ENCODE measurements at places on chromosomes 16 and 17.

GRCh38 chr17:33233811-33234177, 59.3 kb downstream of the ASIC2 start:
- no peak for DNase-seq

DNA sequence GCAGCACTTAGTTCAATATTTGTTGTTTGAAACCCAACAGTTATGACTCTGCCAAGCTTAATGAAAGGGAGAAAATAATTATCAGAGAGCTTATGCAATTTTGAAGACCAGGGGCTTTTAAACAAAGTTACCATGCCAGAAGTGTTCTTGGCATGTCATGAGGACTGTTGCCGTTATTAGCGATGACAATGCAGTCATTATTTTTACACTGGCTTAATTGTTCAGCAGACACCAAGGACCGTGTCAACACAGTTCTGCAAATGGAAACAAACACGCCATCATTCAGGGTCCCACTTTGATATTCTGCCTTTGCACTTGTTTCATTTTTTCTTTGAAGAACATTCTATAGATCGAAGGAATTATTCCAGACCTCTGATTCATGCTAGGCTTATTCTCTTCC, 518.5 kb downstream of the CDH13 start:
- DNase-seq: no peak

DNA sequence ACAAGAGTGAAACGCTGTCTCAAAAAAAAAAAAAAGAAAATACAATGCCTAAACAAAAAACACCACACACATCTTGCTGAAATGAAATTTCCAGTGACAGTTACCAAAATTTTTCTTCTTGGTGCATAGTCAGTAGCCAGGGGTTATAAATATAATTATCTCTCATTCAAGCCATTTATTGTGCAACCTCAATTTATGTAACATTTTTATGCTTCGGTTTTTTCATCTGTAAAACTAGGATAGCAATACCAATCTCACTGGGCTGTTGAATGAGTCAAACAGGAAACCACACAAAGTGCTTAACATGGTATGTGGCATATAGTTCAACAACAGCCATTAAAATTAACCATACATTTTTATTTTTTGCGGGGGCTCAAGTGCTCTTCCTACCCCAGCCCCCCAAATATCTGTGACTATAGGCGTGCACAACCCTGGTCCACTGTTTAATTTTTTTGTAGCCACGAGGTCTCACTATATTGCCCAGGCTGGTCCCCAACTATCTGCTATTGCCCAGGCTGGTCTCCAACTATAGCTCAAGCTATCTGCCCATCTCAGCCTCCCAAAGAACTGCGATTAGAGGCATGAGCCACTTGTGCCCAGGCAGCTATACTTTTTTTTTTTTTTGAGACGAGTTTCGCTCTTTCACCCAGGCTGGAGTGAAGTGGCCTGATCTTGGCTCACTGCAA, 2.6 kb downstream of the COG4 start:
- no peak for DNase-seq

DNA sequence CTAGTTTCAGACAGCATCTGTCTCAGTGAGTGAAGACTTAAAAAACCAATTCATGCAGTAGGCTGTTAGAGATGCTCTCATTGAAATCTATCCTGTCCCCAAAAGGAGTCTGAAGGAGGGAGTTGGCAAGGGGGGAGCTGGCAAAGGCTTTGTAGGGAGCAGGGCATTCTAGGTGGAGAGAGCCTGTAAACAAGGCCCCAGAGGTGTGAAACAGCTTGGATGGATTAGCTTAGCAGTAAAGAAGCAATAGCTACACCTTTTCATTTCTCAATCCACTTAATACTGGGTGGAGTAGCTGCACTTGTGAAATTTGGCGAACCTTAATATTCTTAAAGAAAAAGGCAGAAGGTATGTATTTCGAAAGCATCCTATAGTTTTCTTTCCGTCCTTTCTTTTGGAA, 61.8 kb downstream of the KSR1 start:
- no peak for DNase-seq

DNA sequence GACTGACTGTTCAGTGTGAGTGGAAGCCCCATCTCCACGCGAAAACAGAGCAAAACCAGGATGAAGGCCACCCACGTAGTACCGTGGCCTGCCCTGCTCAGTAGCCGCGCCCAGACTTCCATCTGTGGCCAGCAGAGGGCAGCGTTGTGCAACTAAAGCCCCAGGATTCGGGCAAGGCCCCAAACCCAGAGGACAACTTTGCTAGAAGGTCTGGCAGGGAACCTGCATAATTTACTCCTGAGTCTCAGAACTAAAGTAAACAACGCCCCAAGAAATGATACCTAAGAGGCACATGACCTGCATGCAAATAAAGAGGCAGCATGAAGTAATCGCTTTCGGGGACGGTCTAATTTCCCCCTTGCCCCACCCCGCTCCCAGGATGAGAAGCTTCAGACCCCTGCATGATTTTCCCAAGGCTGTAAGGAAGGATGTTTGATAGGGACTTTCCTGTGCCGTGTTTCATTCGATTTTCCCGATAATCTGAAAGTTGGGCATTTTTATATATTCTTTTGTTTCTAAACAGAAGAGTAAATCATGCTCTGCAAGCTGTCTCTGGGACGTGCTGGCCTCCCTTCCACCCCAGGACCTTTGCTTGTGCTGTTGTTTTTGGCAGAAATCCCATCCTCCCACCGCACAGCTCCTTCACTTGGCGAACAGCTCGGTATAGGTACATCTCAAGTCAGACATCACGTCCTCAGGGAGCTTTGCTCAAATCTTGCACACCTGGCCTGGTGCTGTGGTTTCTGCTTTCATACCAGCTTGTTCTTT, 18.6 kb downstream of the HSBP1 start:
- peak; percentile 33 for DNase-seq

DNA sequence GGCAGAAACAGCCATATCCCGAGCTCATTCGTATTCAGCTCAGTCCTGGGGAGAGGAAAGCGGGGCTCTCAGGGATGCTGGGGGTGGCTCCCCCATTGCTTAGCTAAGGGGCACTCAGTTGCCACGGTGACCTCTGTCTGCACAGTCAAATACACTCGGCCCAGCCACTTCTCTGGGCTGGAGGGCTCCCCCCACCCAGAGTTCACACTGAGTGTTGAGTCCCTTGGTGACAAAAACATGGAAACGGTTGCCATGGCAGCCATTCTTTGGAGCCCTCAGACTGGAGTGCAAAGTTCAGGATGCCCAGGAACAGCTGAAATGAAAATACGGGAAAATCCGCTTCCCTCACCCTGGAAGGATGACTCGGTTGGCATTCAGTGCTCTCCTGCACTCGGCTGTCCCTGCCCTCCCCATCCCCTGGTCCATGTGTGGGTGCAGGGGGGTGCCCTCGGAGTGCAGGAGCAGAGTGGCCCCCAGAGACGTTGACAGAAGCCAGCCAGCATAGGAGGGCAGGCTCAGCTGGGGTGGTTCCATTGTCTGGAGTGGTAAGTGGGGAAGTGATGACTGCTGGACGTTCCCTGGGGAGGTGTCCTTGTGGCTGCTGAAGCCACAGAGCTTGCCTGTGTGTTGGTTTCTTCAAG, 216.5 kb downstream of the NTN1 start:
- no peak for DNase-seq

DNA sequence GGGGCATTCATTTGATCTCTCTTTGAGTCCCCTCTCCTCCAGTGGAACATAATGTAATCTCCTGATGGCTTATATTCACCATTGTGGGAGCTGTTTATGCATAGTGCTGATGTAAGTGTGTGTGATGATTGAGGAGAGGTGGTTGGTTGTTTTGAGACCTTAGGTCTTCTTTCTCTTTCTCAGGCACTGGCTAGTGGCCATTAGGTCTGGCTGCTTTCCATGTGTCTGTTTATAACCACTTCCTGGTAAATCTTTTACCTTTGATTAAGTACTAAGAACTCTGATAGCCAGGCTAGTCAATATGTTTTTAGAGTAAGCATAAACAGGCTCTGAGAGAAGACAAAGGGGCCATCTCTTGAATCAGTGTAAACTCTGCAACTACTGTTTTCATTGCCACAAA, 27.9 kb downstream of the VAT1L start:
- no peak for DNase-seq

GRCh38 chr16:8649829-8650554, 24.4 kb upstream of the ABAT start:
- DNase-seq: no peak

GRCh38 chr16:56964243-56965148, 2.7 kb downstream of the CETP start:
- DNase-seq: peak; percentile 66

DNA sequence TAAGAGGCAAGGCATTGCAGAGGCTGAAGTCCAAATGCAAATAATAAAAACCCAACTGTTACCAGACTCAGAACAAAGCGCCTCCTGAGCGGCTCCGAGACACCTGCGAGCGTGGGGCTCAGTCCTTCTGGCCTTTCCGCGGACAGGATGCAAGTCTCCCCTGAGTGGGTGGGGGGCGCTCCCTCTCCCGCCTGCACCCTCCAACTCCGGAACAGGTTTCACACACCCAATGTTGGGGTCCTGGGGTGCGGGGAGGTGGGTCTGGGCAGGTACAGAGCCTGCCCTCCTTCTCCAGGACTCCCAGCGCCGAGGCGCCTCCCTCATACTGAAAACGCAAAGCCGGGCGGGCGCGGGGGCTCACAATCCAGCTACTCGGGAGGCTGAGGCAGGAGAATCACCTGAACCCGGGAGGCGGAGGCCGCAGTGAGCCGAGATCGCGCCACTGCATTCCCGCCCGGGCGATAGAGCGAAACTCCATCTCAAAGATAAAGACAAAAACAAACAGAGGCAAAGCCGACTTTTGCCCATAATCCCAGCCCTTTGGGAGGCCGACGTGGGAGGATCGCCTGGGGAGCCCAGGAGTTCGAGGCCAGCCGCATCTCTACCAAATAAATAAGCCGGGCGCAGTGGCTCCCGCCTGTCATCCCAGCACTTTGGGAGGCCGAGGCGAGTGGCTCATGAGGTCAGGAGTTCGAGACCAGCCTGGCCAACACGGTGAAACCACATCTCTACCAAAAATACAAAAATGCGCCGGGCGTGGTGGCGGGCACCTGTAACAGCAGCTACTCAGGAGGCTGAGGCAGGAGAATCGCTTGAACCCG, 893 bp downstream of the GINS2 start:
- DNase-seq: no peak

DNA sequence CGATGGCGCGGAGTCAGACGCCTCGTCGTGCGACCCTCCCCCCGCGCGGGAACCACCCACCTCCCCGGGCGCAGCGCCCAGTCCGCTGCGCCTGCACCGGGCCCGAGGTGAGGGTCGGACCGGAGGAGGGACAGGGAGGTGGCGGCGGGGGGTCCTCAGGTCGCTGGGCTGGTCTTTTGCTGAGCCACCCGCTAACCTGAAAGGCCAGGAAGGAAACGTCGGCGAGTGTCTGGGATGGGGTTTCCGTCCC, 4.9 kb downstream of the TBX2 start:
- no peak for DNase-seq

Data from activated gamma-delta T cell (primary cell).